ENCODE measurements at places on chromosomes 6 and 20. TPM values are rescaled to one million over a fixed set of nuclear protein-coding genes. Genes with fewer than 3 reads are reported as not detected.

The CRNKL1 gene
- 23.9 TPM for total RNA-seq

The ZC3H12D gene
- total RNA-seq = 96.7 TPM

The HCK gene
- 0.22 TPM for total RNA-seq

The ULBP2 gene
- 0.65 TPM for total RNA-seq

The ADGRF5 gene
- not detected for total RNA-seq

The SH3BGRL2 gene
- 0.05 TPM for total RNA-seq
